Activated naive CD4-positive, alpha-beta T cell treated with anti-CD3 and anti-CD28 coated beads, Interleukin-2, amount 50 U/mL, for 16 hours (primary cell): ENCODE measurements at places on chromosomes 13 and 19.

GRCh38 chr13:26664286-26664685, 96.3 kb downstream of the GPR12 start:
- DNase-seq: no peak

GRCh38 chr19:497869-498510, 1.7 kb downstream of the MADCAM1 start:
- no peak for DNase-seq

DNA sequence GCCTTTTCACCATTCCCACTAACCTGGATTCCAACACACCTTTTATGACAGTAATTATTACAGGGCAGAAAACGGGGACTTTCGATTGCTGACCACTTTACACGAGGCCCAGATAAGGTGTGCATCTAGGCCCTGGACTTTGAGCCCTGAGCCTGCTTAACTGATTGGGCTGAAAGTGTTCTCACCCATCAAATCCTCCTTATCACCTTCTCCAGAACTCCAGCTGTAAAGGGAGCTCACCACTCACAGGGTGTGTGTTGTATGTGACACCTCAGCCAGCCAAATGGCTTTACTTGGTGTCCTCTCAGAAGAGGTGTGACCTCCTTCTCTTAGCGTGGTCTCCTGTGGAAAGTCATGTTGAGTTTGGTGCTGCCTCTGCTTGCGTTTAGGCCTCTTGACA, 36.5 kb downstream of the SIPA1L3 start:
- no peak for DNase-seq

DNA sequence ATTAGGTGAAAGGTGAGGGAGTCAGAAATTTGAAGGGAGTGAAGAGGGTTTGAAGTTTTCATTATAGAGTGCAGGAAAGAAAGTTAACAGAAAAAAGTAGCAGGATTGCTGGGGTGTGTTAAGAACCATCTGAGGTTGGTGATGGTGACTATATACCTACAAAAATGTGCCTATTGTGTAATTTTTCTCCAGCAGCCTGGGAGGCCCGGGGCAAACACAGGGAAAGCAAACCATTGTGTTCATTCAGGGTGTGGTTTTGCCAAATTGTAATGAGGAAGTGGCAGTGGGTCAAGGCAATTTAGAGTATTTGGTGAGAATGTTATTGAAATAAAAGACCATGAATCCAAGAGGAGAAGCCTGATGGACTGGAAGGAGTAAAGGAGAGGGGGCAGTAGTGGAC, 8.2 kb upstream of the SUCLA2 start:
- DNase-seq: no peak

- no peak for DNase-seq
Measured at GRCh38 chr13:30045916-30046704, 195.7 kb upstream of the UBL3 start.

- no peak for DNase-seq
Measured at GRCh38 chr19:17078036-17078919, 2.7 kb downstream of the MYO9B start.
